ENCODE measurements at places on chromosomes 1 and 21. TPM values are rescaled to one million over a fixed set of nuclear protein-coding genes. Genes with fewer than 3 reads are reported as not detected.

- no peak for DNase-seq
These were observed 31.0 kb downstream of the FBXO42 start for GRCh38 chr1:16321176-16321867.

GRCh38 chr1:92882819-92883218, 51.0 kb downstream of the RPL5 start:
- no peak for DNase-seq

DNA sequence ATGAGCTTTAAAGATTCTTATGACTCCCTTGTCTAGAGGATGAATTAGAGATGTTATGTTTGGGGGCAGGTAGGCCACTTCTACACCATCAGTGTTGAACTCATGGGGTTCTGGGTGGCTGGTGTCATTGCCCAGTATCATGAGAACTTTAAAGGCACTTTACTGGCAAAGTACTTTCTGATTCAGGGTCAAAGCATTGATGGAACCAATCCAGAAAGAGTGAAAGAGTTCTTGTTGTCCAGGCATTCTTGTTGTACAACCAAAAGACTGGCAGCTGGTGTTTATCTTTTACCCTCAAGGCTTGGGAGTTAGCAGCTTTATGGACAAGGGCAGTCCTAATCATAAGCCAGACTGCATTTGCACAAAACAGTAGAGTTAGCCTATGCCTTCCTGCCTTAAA, 673.0 kb downstream of the USP25 start:
- no peak for DNase-seq

- peak; percentile 32 for DNase-seq
These were observed 378.9 kb downstream of the KCNH1 start for GRCh38 chr1:210754878-210755665.

The UBXN10 gene
- total RNA-seq = 1.6 TPM

DNA sequence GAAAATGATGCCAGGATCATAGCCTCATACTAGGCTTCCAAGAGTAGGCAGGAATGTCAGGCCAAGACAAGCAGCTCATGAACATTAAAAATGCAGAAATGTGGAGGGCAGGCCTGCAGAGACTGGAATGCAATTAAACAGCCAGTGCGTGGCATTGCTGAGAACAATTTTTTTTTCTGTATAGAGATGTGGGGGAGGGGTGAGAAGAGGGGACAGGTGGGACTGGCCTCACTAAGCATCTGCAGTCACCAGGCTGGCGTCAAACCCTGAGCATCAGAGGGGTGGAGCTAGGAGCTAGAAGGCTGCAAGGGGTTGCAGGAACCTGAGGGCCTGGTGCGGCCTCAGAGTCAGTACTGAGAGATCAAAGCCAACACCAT, 114.1 kb downstream of the TNR start:
- DNase-seq = no peak

The REN gene
- total RNA-seq = not detected

The HAO2 gene
- total RNA-seq = not detected

DNA sequence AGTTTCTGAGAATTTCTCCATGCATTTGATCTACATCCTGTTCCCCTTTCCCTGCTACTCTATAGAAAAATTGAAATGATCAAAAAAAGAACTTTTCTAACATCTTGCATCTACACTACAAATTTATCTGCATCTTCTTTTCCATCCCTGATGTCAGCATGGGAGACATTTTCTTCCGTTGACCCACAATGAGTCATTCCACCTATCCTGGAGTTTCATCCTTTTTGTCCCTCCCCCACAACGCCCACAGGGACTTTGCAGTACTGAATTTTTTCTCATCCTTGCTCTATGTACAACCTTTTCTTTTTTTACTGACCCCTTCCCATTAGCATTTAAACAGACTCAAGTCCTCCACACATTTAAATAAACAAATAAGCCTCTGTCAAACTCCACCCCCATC, 112.2 kb upstream of the MROH9 start:
- DNase-seq = no peak

GRCh38 chr1:212060632-212061472, 25.3 kb downstream of the DTL start:
- no peak for DNase-seq

DNA sequence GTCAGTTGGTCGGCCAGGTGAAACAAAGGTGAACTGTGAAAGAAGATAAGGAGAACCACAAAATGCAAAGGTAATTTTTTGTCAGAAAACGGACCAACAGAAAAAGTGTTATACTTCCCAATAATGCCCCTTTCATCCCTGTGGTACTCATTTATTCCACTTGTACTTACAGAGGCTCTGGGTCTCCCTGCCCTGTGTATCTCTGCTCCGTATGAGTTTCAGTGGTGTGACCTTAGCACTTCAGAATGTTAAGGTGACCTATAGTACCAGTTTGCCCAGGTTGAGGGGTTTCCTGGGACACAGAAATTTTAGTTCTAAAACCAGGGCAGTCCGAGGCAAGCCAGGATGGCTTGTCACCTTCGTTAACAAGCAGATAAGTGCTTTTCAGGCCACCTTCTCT, 254.8 kb downstream of the OLFM3 start:
- DNase-seq = no peak
